ENCODE measurements at places on chromosomes 12 and 14. TPM values are rescaled to one million over a fixed set of nuclear protein-coding genes. Genes with fewer than 3 reads are reported as not detected.
A peak's percentile ranks its signal among the peaks of the same experiment; 100 is the strongest.

DNA sequence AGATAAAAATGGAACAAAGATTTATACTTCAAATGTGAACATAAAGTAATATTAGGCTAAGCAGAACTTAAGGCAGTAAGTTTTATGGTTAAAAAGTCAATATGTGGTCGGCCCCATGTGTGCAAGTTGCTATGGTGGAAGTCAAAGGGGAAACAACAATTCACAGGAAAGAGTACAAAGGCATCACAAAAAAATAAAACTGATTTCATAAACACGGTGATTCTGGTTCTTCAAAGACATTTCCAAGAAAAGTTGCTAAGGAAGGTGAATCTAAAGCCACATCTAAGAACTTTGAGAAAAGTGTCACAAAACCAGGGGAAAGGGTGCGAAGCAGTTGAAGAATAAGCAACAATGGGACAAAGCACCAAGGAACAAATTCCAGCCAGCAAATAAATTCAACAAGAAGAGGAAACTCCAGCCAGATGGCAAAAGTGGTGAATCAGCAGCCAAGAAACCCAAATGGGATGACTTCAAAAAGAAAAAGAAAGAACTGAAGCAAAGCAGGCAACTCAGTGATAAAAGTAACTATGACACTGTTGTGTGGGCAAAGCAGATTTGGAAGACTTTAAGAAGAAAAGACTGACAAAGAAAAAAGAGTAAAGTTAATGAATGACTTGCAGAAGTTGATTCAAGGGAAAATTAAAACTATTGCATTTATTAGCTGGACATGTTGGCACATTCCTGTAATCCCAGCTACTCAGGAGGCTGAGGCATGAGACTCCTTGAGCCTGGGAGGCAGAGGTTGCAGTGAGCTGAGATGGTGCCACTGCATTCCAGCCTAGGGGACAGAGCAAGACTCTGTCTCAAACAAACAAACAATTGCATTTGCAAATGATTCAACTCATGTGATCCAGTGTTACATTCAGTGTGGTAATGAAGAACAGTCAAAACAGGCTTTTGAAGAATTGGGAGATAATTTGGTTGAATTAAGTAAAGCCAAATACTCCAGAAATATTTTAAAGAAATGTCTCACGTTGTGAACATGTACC, 19.5 kb downstream of the PTGDR start:
- no peaks in the 10 kb centered on the region for H3K36me3 ChIP-seq
- no peak for DNase-seq
- H3K27me3 ChIP-seq, result no peaks in the 10 kb centered on the region

DNA sequence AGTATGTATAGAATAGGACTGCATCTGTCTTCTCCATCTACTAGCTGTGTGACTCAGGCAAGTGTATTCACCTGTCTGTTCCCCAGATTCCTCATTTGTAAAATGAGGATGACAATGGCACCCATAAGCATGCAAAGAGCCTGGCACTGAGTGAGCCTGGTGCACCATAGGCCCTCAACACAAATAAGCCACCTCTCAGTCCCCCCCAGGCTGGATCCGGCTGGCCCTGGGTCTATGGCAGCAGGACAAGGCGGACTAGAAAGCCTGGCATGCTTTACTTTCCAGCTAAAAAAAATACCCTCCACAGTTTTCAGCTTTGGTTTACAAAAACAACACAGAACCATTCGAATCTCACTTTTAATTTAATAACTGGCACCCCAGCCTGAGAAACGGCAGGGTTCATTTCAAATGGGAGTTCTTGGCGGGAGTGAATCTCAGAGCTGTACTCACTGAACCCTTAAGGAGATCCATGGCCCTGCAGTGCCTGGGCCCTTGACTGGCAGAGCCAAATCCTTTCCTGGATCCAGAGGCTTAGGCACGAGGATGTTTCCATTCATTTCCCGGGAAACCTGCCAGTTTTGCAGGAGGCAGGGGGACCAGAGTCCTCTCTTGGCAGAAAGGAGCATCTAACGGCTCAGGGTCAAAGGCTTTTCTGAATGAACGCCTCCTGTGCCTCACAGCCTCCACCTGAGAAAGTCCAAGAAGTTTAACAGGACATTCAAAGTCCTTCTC, 17.7 kb downstream of the SYNE3 start:
- no peak overlapping the region for H3K4me3 ChIP-seq
- no peak overlapping the region for H3K27ac ChIP-seq
- H3K36me3 ChIP-seq, result peaks cover 22% of the 10 kb centered on the region
- peaks cover 18% of the 10 kb centered on the region for H3K4me1 ChIP-seq
- H3K27me3 ChIP-seq, result no peaks in the 10 kb centered on the region

- H3K27me3 ChIP-seq, result peaks cover 19% of the 10 kb centered on the region
- H3K27ac ChIP-seq, result no peak overlapping the region
- H3K36me3 ChIP-seq, result no peaks in the 10 kb centered on the region
Observed at GRCh38 chr14:103013028-103013427, 44.3 kb downstream of the CDC42BPB start.

DNA sequence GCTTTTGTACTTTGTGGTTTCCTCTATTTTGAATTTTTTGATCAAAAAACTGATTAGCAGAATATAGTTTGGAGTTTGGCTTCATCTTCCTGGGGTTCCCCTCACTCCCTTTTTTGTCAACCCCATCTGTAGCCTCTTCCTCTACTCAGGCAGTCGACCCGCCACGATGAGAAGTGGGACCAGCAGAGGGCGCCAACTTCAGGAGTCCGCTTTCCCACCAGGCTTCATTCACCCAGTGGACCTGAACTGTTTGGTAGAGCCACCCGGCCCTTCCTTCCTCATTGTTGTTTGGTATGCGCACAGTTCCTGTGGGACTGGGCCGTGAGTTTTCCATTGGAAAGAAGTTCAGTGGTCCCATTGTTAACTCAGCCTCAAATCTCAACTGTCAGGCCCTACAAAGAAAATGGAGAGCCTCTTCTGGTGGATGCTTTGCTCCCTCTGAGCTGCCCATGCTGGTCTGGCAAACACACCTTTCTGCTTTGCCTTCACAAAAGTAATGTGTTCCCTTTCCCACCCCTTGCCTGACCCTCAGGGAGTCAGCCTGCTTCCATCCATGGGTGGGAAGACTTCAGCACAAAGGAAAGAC, 21.7 kb downstream of the TMBIM6 start:
- H3K4me3 ChIP-seq, result peak overlapping the region; percentile 49
- H3K4me1 ChIP-seq, result peaks cover 23% of the 10 kb centered on the region
- H3K36me3 ChIP-seq, result peaks cover 12% of the 10 kb centered on the region
- H3K27me3 ChIP-seq, result no peaks in the 10 kb centered on the region
- peak overlapping the region; percentile 59 for H3K27ac ChIP-seq
- peak; percentile 78 for DNase-seq

- no peak overlapping the region for H3K27ac ChIP-seq
- H3K27me3 ChIP-seq, result no peaks in the 10 kb centered on the region
- H3K4me1 ChIP-seq, result no peaks in the 10 kb centered on the region
- DNase-seq, result no peak
- H3K4me3 ChIP-seq, result no peak overlapping the region
- no peaks in the 10 kb centered on the region for H3K36me3 ChIP-seq
Observed at GRCh38 chr12:88814779-88815178, 234.5 kb upstream of the KITLG start.

- no peaks in the 10 kb centered on the region for H3K27me3 ChIP-seq
- H3K4me1 ChIP-seq, result no peaks in the 10 kb centered on the region
- no peak overlapping the region for H3K4me3 ChIP-seq
Observed at GRCh38 chr14:71452539-71452938, 479.7 kb upstream of the RGS6 start.

- no peaks in the 10 kb centered on the region for H3K36me3 ChIP-seq
- peak overlapping the region; percentile 67 for H3K27ac ChIP-seq
- H3K4me3 ChIP-seq, result peak overlapping the region; percentile 65
- DNase-seq, result peak; percentile 2
- peaks cover 59% of the 10 kb centered on the region for H3K4me1 ChIP-seq
Observed at GRCh38 chr14:22887260-22887989, 4.4 kb downstream of the REM2 start.

- no peak for DNase-seq
- no peak overlapping the region for H3K4me3 ChIP-seq
- no peak overlapping the region for H3K27ac ChIP-seq
- H3K27me3 ChIP-seq, result peaks cover 20% of the 10 kb centered on the region
- no peaks in the 10 kb centered on the region for H3K4me1 ChIP-seq
Observed at GRCh38 chr14:103136388-103137271, 13.4 kb downstream of the TNFAIP2 start.

Gene NOC4L
- 28.2 TPM for total RNA-seq

Gene FAM90A1
- total RNA-seq, result not detected

Gene ACSS3
- total RNA-seq, result not detected

Gene RTL1
- total RNA-seq, result not detected
